ENCODE measurements at places on chromosomes 11 and 22.

DNA sequence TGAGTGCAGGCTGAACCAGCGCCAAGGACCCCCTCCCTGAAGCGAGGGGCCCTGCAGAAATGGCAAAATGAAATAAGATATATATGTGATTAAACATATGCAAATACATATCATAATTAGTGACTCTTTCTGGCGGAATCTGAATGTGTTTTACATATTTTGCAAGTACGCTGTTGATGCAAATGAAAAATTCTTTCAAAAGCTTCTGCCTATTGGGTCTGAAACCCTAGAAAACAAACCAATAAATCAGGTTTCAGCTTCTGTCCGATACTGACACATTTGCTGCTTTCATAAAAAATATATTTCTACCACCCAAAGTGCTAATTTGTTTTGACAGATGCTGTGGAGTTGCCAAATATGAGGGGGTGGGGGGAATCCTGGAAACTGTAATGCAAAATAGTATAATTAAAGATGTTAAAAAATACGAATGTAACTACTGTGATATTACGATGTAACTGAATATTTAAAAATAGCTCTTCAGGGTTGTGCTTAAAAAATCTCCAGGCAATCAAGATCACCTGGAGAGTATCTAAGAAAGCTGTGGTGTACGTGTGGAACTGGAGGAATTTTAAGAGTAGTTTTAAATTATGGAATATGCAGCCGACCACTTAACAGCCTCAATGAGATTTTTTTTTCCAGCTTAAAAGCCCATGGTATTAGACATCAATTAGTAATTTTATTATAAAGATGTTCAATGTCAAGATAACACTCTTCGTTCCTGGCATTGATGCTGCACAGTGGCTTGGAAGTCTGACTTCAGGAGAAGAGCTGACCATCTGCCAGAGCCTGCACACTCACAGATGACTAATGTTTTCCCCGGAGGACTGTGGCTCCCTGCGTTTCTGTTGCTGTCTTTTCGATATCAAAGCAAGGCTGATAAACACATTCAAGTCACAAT, 122.2 kb upstream of the RCN1 start:
- DNase-seq, result no peak

DNA sequence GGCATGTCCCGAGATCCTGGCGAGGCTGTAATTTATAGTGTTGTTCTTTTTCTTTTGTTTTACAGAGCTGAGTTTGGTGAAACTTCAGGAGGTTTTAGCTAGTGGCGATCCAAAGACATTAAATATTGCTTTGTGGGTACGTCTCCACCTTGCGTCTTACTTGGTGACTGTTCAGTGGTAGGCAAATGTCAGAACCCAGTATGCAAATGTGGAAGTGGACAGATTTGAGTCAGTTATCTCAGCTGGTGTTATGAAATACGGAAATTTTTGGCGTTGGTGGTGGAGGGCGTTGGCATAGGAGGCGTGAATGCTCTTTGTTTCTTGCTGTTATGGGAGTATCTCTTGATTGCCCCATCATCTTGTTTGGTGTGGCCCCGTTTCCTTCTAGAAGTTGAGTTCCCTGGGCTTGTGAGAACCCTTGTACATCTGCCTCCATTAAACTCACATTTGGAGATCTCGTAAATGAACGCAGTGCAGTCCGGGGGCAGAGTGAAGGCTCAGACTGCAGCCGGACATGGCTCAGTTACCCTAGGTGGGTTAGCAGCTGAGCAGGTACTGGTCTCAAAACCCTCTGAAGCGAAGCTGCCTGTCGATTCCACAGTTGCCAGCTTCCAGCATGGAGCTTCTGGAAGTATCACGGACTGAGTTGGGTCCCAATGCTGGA, 39.9 kb downstream of the PTPRJ start:
- DNase-seq, result no peak

DNA sequence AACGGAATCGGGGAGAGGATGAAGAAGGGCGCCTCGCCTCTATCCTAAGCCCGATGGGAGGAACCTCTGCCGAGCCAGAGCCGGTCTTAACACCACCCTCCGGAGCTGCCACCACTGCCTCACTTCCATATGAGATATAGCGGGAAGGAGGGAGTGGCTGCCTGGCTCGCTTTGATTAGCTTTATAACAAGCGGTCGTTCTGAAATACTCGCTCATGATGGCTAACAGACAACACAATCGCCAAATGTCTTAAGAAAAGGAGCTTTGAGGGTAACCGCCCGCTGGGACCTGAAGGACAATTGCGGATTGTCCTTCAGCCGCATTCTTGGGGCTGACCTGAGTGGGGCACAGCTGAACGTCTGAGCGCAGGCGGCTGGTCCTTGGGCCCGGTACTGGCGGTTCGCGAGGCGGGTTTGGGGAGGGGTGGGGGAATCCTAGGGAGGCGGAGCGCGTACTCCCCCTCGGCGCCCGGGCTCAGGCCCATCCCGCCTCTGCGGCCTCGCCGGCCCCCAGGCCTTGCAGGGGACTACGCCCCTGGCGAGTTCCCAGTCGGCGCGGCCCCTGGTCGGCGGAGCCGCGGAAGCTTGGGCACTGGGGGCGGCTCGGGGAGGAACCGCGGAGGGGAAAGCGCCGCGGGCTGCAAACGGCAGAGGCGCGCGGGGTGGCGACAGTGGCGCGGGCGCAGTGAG, at the start of gene PLAAT5:
Gene PLAAT5 (minus strand): TSS at position 617 of the 689 bp plus-strand sequence. CDS start 133 bp downstream, at position 484.
- no peak for DNase-seq

- no peak for DNase-seq
Observed at GRCh38 chr11:45702511-45702910, 37.1 kb upstream of the CHST1 start.

GRCh38 chr11:127800989-127801688, 786.2 kb downstream of the ETS1 start:
- no peak for DNase-seq

GRCh38 chr22:45579306-45579705, 76.6 kb downstream of the FBLN1 start:
- no peak for DNase-seq

GRCh38 chr22:43133401-43133800, 9.8 kb downstream of the MCAT start:
- DNase-seq, result no peak

DNA sequence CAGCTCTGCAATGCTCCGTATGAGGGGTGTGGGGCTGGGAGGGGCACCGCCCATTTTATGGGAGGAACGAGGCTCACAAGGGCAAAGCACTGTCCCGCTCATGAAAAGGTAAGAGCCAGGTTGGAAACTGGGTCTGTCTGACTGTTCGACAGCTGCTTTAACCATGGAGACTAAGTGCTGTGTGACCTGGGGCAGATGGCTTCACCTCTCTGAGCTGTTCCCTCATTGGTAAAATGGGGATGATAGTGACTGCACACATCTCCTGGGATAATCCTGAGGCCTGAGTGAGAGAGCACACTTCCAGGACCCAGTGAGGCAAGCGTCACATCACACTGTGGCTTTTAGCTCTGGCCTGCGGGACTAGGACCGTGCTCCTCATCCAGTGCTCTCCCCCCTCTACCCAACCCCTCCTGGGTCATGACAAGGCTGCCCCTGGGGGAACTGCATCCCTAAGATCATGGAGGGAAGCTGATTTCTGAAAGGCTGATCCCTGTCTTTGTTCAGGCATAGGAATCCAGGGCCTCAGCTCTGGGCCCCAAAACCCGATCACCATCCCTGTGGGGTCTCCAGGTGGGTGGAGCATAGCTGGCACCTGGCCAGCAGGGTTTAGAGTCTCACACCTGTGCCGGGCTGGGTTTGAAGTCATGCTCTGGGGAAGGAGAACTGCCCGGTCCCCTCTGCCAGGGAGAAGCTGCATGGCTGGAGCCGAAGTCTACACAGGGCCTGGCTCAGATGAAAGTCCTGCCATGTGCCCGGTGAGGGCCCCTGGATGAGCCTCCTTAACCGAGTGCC, 21.3 kb downstream of the FGF3 start:
- DNase-seq, result no peak

DNA sequence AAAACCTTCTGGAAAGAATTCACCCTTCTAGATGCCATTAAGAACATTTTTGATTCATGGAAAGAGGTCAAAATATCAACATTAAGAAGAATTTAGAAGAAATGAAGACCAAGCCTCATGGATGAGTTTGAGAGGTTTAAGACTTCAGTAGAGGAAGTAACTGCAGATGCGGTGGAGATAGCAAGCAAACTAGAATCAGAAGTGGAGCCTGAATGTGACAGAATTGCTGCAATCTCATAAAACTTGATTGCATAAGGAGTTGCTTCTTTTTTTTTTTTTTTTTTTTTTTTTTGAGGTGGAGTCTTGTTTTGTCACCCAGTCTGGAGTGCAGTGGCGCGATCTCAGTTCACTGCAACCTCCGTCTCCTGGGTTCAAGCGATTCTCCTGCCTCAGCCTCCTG, 51.6 kb downstream of the MS4A13 start:
- no peak for DNase-seq

- no peak for DNase-seq
Observed at GRCh38 chr11:11218629-11218986, 134.4 kb downstream of the CSNK2A3 start.

GRCh38 chr22:22768885-22769284, 118.7 kb upstream of the IGLL5 start:
- no peak for DNase-seq
